ENCODE measurements at places on chromosomes 7 and 10. TPM values are rescaled to one million over a fixed set of nuclear protein-coding genes. Genes with fewer than 3 reads are reported as not detected.

Gene TDRD1
- 0.83 TPM for total RNA-seq

Gene C10orf53
- not detected for total RNA-seq

Gene TSPAN33
- total RNA-seq: 1.3 TPM

Gene GBX1
- total RNA-seq: not detected

Gene TUBAL3
- total RNA-seq: not detected

Gene FGF8
- not detected for total RNA-seq

Gene MOGAT3
- not detected for total RNA-seq
